ENCODE measurements at places on chromosomes 3 and 15. TPM values are rescaled to one million over a fixed set of nuclear protein-coding genes. Genes with fewer than 3 reads are reported as not detected.

The GRM7 gene
- 16.7 TPM for total RNA-seq

The KBTBD12 gene
- 6.0 TPM for total RNA-seq

The ECE2 gene
- 2.0 TPM for total RNA-seq

The GRM2 gene
- 5.4 TPM for total RNA-seq

The TTLL13 gene
- total RNA-seq, result not detected

The ESYT3 gene
- total RNA-seq, result 3.6 TPM

The CACNA2D2 gene
- total RNA-seq, result 17.4 TPM

The GP5 gene
- 1.1 TPM for total RNA-seq
